ENCODE measurements at places on chromosomes 5 and 9. TPM values are rescaled to one million over a fixed set of nuclear protein-coding genes. Genes with fewer than 3 reads are reported as not detected.

Gene TNC
- 0.46 TPM for total RNA-seq

Gene C5orf52
- total RNA-seq, result not detected

Gene WNK2
- 0.08 TPM for total RNA-seq

Gene FBP1
- not detected for total RNA-seq

Gene OR2S2
- not detected for total RNA-seq

Gene INSYN2B
- total RNA-seq, result not detected

Gene ARID3C
- total RNA-seq, result 0.24 TPM

Gene PCDHA9
- total RNA-seq, result not detected

Gene CDKN2B-AS1
- 1.3 TPM for total RNA-seq

Gene KCNV2
- total RNA-seq, result 0.11 TPM

Gene SLC25A48
- total RNA-seq, result not detected

Gene ZNF354C
- total RNA-seq, result not detected

Gene PCDHGA6
- total RNA-seq, result 0.32 TPM

Gene ENTPD2
- 2.0 TPM for total RNA-seq

Gene NUDT12
- total RNA-seq, result 3.9 TPM

Gene MEGF10
- 0.05 TPM for total RNA-seq

Gene DOCK8
- 100 TPM for total RNA-seq

Gene FAM221B
- not detected for total RNA-seq

Gene TMEM38B
- total RNA-seq, result 14.9 TPM

Gene IFNA7
- total RNA-seq, result not detected

Gene NDUFA8
- 59.1 TPM for total RNA-seq

Gene HSPA9
- 347 TPM for total RNA-seq

Gene MCIDAS
- total RNA-seq, result not detected

Gene FOXD1
- not detected for total RNA-seq

Gene CCDC112
- 0.58 TPM for total RNA-seq

Gene PGM5
- 0.19 TPM for total RNA-seq
